ENCODE measurements at places on chromosomes 5 and 9. TPM values are rescaled to one million over a fixed set of nuclear protein-coding genes. Genes with fewer than 3 reads are reported as not detected.

DNA sequence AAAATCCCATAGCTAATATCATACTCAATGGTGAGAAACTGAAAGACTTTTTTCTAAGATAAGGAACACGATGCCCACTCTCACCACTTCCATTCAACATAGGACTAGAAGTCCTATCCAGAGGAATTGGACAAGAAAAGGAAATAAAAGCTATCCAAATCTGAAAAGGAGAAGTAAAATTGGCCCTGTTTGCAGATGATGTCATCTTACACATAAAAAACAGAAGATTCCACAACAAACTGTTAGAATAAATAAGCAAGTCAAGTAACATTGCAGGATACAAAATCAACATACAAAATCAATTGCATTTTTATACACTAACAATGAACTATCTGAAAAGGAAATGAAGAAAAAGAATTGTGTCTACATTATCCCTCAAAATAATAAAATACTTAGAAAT lies 308.0 kb downstream of the MCTP1 start:
- H3K4me1 ChIP-seq: no peaks in the 10 kb centered on the region
- no peaks in the 10 kb centered on the region for H3K36me3 ChIP-seq
- no peak overlapping the region for H3K27ac ChIP-seq
- DNase-seq: no peak
- H3K4me3 ChIP-seq: no peak overlapping the region
- H3K27me3 ChIP-seq: no peaks in the 10 kb centered on the region

DNA sequence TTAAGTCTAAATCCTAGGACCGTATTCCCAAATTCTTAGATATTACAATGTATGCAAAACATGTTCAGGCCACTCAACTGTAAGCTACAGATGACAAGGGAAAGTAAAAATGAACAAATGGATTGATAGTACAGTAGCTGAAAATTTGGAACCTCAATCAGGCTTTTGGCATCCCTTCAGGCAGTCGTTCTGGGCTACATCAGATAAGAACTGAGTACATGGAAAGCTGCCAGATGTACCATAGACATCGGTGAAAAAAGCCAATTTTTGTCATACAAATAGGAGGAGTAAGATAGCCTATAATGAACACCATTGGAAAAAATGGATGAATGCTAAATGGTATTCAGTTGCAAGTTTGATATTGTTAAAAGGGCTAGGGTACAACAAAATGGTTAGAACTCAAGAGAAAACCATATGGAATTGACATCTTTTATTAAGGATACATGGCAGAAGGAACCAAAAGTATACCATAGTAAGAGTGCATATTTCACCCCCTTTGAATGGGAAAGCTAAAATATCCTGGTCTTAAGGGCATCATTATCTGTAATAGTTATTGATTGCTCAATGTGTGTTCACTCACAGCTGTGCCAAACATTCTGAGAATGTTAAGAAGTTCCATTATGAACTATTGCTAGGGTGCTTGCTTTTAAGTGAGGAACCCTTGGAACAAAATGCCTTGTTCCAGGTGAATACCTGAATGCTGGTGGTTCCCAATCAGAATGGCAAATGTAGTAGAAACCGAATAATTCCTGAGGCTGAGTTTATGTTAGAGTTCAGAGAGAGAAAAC lies 86.4 kb downstream of the NR3C1 start:
- H3K27ac ChIP-seq: no peak overlapping the region
- no peak overlapping the region for H3K4me3 ChIP-seq
- H3K36me3 ChIP-seq: 0 out of 2 replicates have a peak, but pooled peaks cover 2% of the 10 kb centered on the region
- no peaks in the 10 kb centered on the region for H3K27me3 ChIP-seq
- DNase-seq: peak; percentile 11

RNF208 gene
- 1.7 TPM for total RNA-seq

GRXCR2 gene
- total RNA-seq: not detected
